ENCODE measurements at places on chromosomes 4 and X.
A peak's percentile ranks its signal among the peaks of the same experiment; 100 is the strongest.

DNA sequence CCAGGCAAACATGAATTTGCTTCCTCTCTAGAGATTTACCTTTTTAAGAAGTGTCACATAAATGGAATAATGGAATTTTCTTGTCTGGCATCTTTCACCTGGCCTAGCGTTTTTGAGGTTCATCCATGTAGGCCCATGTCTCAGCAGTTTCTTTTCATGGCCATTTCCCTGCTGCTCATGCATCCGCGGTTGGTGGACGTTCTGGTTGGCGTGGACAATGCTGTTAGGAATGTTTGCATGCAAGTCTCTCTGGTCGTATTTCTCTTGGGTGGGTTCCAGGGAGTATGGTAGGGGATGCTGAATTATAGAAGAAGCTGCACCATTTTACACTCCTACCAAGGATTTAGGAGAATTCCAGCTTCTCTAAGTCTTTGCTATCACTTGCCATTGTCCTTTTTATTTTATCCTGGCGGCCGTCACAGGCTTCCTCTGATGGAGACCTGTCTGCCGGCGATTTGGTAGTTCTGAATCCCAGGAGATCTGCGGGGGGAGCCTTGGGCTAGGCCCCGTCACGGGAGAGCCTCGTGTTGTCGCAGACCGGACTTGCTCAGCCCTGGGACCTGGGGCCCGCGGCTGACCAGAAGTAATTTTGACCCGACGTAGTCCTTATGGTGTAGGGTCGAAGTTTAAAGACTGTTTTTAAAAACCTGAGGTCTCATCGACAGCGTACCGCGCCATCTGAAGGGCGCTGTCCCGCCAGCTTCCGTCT, 56.9 kb upstream of the TADA2B start:
- no peak for DNase-seq

DNA sequence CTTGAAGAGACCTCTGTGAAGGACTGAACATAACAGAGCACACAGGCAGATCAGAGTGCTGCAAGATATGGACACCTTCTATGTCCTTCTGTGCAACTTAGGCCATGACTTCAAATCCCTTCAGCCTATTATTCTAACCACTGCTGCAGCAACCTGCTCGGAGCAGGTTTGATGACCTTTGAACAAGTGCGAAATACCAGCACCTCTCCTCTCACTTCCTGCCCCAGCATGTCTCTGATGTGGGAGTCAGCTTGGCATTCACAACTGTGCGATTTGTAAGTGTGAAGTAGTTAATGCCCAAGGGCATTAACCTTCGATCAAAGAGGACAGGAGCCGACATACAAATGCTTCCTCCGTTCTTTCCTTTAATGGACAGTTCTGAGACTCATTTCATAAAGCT, 1.6 kb upstream of the EXOC1 start:
- no peak for DNase-seq

- peak; percentile 84 for DNase-seq
Measured at GRCh38 chrX:42119076-42119475, 195.7 kb upstream of the CASK start.

- no peak for DNase-seq
Measured at GRCh38 chrX:67673741-67674274, 130.0 kb downstream of the AR start.

GRCh38 chr4:5374592-5374991, 323.3 kb downstream of the STK32B start:
- DNase-seq, result no peak

- no peak for DNase-seq
Measured at GRCh38 chr4:172750910-172751309, 417.7 kb upstream of the GALNT7 start.

DNA sequence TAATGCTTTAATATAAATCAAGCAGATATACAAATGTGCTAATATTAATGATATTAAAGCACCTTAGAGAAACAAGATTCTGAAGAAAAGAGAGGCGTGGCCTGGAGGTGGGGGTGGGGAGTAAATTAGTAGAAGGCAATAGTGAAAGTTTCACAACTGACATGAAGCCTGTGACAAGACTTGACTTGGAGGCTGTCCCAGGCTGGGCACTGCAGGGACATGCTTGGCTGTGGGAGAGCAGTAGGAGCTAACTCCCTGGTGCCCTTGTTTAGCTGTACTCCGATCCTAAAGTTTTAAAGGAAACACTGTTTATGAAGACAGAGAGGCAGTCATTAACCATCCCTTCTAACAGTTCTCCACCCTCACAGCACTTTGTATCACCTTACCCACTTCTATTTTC, 239.0 kb upstream of the MAB21L2 start:
- no peak for DNase-seq

- DNase-seq, result no peak
Measured at GRCh38 chrX:307261-308111, 11.1 kb downstream of the GTPBP6 start.
